NCI-H2107 (cell line): ENCODE measurements at places on chromosomes 5 and 9.

GRCh38 chr5:68242743-68243142 is 27.2 kb downstream of the PIK3R1 start:
- no peak for DNase-seq

GRCh38 chr5:125338440-125339174 is 592.2 kb upstream of the ZNF608 start:
- no peak for DNase-seq

DNA sequence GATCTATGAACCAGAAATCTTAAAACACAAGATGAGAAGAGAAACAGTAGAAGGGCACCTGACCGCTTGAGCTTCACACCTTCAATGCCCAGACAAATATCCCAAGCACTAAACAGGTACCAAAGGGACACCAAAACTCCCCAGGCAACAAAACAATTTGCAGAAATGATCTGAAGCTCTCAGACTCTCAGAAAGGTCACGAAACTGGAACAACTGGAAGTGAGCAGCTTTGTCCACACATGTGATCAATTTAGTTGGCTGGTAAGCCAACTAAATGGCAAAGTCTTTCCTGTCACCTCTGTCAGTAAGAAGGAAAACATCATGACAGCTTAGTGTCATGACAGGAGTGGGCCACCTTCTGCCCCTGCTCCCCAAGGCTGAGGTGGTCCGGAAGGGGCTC is 4.1 kb downstream of the IPPK start:
- no peak for DNase-seq

- DNase-seq = no peak
Measured at GRCh38 chr5:133334796-133335639, 277.3 kb downstream of the FSTL4 start.

DNA sequence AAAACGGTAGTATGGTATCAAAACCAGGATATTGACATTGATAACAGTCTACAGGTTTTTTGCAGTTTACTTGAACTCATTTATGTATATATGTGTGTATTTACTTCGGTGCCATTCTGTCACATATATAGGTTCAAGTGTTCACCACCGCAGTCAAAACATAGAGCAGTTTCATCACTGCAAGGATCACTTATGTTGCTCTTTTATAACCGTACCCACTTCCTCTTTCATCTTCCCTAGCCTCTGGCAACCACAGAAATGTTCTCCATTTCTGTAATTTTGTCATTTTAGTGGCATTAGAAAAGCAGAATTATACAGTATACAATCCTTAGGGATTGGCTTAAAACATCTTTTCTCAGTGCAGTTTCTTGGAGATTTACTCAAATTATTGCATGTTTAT is 90.3 kb downstream of the SH3GL2 start:
- DNase-seq = no peak

DNA sequence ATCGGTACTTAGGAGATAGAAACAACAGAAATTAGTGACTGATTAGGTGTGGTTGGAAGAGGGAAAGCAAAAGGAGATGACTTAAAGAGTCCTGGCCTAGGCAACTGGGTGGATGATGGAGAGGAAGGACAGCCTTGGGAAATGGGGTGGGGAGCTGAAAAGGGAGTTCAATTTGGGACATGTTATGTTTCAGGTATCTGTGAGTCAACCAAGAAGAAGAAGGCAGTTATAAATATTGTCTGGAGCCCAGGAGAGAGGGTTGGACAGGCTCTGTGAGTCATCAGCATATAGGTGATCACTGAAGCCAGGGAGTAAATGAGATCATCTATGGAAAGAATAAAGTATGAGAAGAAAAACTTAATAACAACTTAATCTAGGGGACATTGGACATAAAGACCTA is 357.7 kb downstream of the NPR3 start:
- DNase-seq = no peak

GRCh38 chr9:6443661-6444060 is 30.7 kb downstream of the UHRF2 start:
- DNase-seq = no peak

GRCh38 chr9:114285166-114285867 is 37.6 kb upstream of the ORM1 start:
- DNase-seq = no peak
